Vein endothelial cell (primary cell): ENCODE measurements at places on chromosomes 11 and 22. TPM values are rescaled to one million over a fixed set of nuclear protein-coding genes. Genes with fewer than 3 reads are reported as not detected.

UPK3A gene
- not detected in 2 replicates for total RNA-seq

LRRC55 gene
- not detected in 2 replicates for total RNA-seq

SCGB1D2 gene
- total RNA-seq: not detected in 2 replicates

TSSK2 gene
- total RNA-seq: not detected in 2 replicates

TIGD3 gene
- 0.29 and 0.33 TPM in 2 replicates for total RNA-seq

TRIM51 gene
- total RNA-seq: not detected in 2 replicates

APOA4 gene
- total RNA-seq: not detected in 2 replicates

MFRP gene
- under 0.01 TPM in 2 replicates for total RNA-seq

MS4A6A gene
- total RNA-seq: 3.4 and 3.6 TPM in 2 replicates

SERPING1 gene
- total RNA-seq: not detected in 2 replicates

PIH1D2 gene
- total RNA-seq: 1.7 and 2.6 TPM in 2 replicates

ARHGAP20 gene
- total RNA-seq: 0.98 and 2.7 TPM in 2 replicates

SPINDOC gene
- 27.4 and 28.8 TPM in 2 replicates for total RNA-seq

PVALB gene
- total RNA-seq: not detected in 2 replicates

POTEH gene
- total RNA-seq: not detected in 2 replicates

CADM1 gene
- total RNA-seq: 0.33 and 2.5 TPM in 2 replicates

PNPLA3 gene
- total RNA-seq: 0.98 and 2.9 TPM in 2 replicates

CD248 gene
- 0.19 TPM in 1 of 2 replicates, not detected in the other for total RNA-seq

TPBGL gene
- total RNA-seq: under 0.01 TPM in 1 of 2 replicates, not detected in the other

CACNA1I gene
- under 0.01 TPM in 1 of 2 replicates, not detected in the other for total RNA-seq

FAM227A gene
- total RNA-seq: 2.1 and 2.3 TPM in 2 replicates

FAM180B gene
- not detected in 2 replicates for total RNA-seq

SMIM38 gene
- 0.33 TPM in 1 of 2 replicates, not detected in the other for total RNA-seq

KRTAP5-11 gene
- total RNA-seq: not detected in 2 replicates

GRM5 gene
- 0.33 and 0.67 TPM in 2 replicates for total RNA-seq

RAC2 gene
- 82.8 and 98.0 TPM in 2 replicates for total RNA-seq

SCN4B gene
- total RNA-seq: under 0.01 TPM in 2 replicates

AGBL2 gene
- total RNA-seq: 0.10 and 3.6 TPM in 2 replicates
